ENCODE measurements at places on chromosomes 6 and 20. TPM values are rescaled to one million over a fixed set of nuclear protein-coding genes. Genes with fewer than 3 reads are reported as not detected.

DNA sequence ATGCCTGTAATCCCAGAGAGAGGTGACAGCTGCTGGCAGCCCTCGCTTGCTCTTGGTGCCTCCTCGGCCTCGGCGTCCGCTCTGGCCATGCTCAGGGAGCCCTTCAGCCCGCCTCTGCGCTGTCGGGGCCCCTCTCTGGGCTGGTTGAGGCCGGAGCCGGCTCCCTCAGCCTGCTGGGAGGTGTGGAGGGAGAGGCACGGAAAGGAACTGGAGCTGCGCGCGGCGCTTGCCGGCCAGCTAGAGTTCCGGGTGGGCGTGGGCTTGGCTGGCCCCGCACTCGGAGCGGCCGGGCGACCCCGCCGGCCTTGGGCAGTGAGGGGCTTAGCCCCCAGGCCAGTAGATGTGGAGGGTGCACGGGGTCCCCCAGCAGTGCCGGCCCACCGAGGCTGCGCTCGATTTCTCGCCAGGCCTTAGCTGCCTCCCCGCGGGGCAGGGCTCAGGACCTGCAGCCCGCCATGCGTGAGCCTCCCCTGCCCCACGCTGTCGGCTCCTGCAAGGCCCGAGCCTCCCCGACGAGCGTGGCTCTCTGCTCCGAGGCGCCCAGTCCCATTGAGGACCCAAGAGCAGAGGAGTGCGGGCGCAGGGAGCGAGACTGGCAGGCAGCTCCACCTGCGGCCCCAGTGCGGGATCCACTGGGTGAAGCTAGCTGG lies 34.6 kb downstream of the C6orf52 start:
- H3K27me3 ChIP-seq, result peaks cover 19% of the 10 kb centered on the region
- peaks cover 16% of the 10 kb centered on the region for H3K4me1 ChIP-seq
- no peak overlapping the region for H3K27ac ChIP-seq
- H3K4me3 ChIP-seq, result no peak overlapping the region
- no peak for DNase-seq
- no peaks in the 10 kb centered on the region for H3K36me3 ChIP-seq

- peaks cover 50% of the 10 kb centered on the region for H3K27me3 ChIP-seq
- no peak overlapping the region for H3K27ac ChIP-seq
- no peak overlapping the region for H3K4me3 ChIP-seq
- H3K36me3 ChIP-seq, result no peaks in the 10 kb centered on the region
Observed at GRCh38 chr20:49326026-49326425, 48.2 kb upstream of the ZNFX1 start.

GRCh38 chr20:63128956-63129355 lies 87.0 kb downstream of the YTHDF1 start:
- H3K4me3 ChIP-seq, result no peak overlapping the region
- H3K27me3 ChIP-seq, result peaks cover 2% of the 10 kb centered on the region
- H3K27ac ChIP-seq, result no peak overlapping the region

- no peak for DNase-seq
- no peaks in the 10 kb centered on the region for H3K36me3 ChIP-seq
Observed at GRCh38 chr6:168101590-168102314, 22.7 kb upstream of the FRMD1 start.

- peaks cover 54% of the 10 kb centered on the region for H3K36me3 ChIP-seq
- no peak overlapping the region for H3K4me3 ChIP-seq
- no peak overlapping the region for H3K27ac ChIP-seq
- DNase-seq, result no peak
Observed at GRCh38 chr6:82185948-82186535, 61.5 kb downstream of the IBTK start.

DNA sequence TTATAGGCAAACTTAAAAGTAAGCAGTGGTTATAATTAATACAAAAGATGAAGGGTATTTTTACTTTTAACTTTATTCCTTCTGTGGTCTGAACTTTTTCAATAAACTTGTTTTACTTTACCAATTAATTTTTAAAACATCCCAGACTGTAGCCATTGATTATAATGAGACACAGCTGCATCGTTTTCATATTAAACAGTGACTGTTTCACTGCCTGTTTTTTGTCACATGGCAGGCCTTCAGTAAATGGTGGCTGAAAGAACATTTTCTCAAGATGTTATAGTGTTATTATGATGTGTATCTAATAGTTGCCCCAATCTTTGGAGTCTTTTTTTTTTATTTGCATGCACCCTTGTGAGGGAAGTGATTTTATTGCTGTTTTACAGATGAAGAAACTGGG lies 95.1 kb downstream of the PLCB4 start:
- no peak overlapping the region for H3K27ac ChIP-seq
- no peak overlapping the region for H3K4me3 ChIP-seq
- no peaks in the 10 kb centered on the region for H3K4me1 ChIP-seq

- DNase-seq, result no peak
- no peak overlapping the region for H3K4me3 ChIP-seq
- no peak overlapping the region for H3K27ac ChIP-seq
- no peaks in the 10 kb centered on the region for H3K27me3 ChIP-seq
- H3K4me1 ChIP-seq, result no peaks in the 10 kb centered on the region
- H3K36me3 ChIP-seq, result no peaks in the 10 kb centered on the region
Observed at GRCh38 chr6:121171879-121172278, 162.4 kb downstream of the TBC1D32 start.

DNA sequence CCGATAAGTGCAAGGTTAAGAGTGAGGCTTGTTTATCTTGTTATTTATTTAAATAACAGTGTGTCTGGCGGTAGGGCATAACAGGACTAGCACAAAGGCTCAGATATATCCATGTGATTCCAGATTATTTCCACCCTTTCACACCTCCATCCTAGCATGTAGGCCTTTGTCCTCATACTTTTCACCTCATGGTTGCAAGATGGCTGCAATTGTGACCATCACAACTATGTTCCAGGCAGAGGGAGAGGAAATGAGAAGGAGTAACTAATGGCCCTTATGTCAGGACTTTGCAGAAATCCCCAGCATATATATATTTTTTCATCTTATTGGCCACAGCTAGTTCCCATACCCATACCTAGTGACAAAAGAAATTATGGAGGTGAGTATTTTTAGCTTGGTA lies 23.5 kb upstream of the RALY start:
- no peak overlapping the region for H3K27ac ChIP-seq
- H3K36me3 ChIP-seq, result no peaks in the 10 kb centered on the region
- no peaks in the 10 kb centered on the region for H3K4me1 ChIP-seq
- no peak for DNase-seq
- no peak overlapping the region for H3K4me3 ChIP-seq
- peaks cover 2% of the 10 kb centered on the region for H3K27me3 ChIP-seq

- H3K4me1 ChIP-seq, result peaks cover 37% of the 10 kb centered on the region
- H3K36me3 ChIP-seq, result peaks cover 20% of the 10 kb centered on the region
- DNase-seq, result no peak
Observed at GRCh38 chr20:5143851-5144250, 17.0 kb downstream of the CDS2 start.

DNA sequence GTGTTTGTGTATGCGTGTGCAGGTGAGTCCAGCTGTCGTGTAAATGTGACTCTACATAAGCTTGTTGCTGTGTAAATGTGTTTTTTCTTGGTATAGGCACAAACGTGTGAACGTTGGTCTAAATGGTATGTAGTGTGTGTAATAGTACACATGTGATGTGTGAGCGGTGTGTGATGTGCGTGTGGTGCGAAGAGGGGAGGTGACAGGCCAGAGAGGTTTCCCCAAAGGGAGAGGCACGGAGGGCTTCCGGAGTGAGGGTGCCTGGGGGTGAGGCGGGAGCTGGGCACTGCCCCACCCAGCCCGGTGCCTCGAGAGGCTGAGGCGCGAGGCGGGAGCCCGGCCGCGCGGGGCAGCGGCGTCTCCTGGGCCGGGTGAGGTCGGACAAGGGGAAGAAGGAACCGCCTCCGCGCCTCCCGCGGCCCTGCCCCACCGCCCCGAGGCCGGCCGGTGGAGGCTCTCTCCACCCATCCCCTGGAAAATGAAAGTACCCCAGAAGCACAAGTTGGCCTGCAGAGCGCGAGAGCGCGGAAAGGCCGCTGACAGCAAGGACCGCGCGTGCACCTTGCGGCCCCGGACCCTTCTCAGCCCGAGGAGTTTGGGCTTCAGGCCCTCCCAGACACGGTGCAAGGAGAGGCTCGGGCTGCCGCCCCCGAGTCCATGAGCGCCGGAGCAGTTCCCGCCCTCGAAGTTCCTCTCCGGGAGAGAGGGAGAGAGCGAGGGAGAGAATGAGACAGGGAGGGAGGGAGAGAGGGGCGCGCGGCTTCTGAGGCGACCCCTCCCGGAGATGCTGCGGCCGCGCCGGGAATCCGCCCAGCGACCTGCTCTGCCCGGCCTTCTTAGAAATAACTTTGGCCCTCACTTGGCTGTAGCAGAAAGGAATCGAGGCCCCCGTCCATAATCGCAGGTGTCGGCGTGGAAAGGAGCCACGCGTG lies 43.2 kb upstream of the OSTM1 start:
- peaks cover 9% of the 10 kb centered on the region for H3K36me3 ChIP-seq
- peak overlapping the region; percentile 78 for H3K4me3 ChIP-seq
- peak; percentile 80 for DNase-seq
- H3K4me1 ChIP-seq, result peaks cover 42% of the 10 kb centered on the region

GRCh38 chr20:44692932-44693480 lies 22.2 kb upstream of the CCN5 start:
- no peaks in the 10 kb centered on the region for H3K27me3 ChIP-seq
- no peaks in the 10 kb centered on the region for H3K36me3 ChIP-seq
- DNase-seq, result no peak

GRCh38 chr20:45036044-45036755 lies 64.7 kb downstream of the KCNS1 start:
- H3K36me3 ChIP-seq, result peaks cover 39% of the 10 kb centered on the region
- no peak overlapping the region for H3K4me3 ChIP-seq
- DNase-seq, result no peak
- no peaks in the 10 kb centered on the region for H3K27me3 ChIP-seq

DNA sequence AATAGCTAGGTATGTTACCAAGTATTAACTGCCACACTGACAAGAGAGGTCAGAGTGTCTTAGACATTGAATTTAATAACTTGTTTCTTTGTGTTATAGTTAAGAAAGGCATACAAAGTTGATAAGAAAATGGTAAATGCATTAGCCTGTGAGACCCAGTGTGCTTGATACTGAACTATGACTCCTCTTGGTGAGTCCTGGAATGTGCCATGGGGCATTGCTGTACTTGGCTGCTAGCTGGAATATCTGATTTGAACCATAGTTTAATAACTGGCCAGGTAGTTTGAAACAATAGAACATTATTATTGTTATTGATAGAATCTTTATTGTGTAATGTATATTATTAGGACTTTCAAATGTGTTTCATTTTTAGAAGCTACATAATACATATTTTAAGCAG lies 70.0 kb downstream of the ZFAND3 start:
- no peak for DNase-seq
- H3K27ac ChIP-seq, result no peak overlapping the region
- no peaks in the 10 kb centered on the region for H3K27me3 ChIP-seq
- H3K4me1 ChIP-seq, result peaks cover 5% of the 10 kb centered on the region
- H3K4me3 ChIP-seq, result no peak overlapping the region

- peaks cover 3% of the 10 kb centered on the region for H3K27me3 ChIP-seq
- H3K4me3 ChIP-seq, result peak overlapping the region; percentile 93
- H3K4me1 ChIP-seq, result peaks cover 37% of the 10 kb centered on the region
- peaks cover 5% of the 10 kb centered on the region for H3K36me3 ChIP-seq
- DNase-seq, result peak; percentile 91
Observed at GRCh38 chr6:142946924-142947713, 2.1 kb upstream of the HIVEP2 start.

DNA sequence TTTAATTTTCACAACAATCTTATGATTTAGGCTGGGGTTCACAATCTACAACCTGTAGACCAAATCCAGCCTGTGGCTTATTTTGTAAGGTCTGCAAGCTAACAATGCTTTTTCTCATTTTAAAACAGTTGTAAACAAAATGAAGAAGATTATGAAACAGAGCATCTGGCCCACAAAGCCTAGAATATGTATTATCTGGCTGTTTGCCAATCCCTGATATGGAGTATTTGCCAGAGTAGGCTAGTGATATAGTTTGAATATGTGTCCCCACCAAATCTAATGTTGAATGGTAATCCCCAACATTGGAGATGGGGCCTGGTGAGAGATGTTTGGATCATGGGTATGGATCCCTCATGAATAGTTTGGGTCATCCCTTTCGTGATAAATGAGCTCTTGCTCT lies 201.8 kb downstream of the DHX35 start:
- H3K27ac ChIP-seq, result no peak overlapping the region
- no peaks in the 10 kb centered on the region for H3K4me1 ChIP-seq
- H3K4me3 ChIP-seq, result no peak overlapping the region
- H3K27me3 ChIP-seq, result peaks cover 2% of the 10 kb centered on the region

GRCh38 chr20:13142143-13142542 lies 78.9 kb upstream of the ISM1 start:
- no peak overlapping the region for H3K4me3 ChIP-seq
- no peak overlapping the region for H3K27ac ChIP-seq
- no peak for DNase-seq
- H3K36me3 ChIP-seq, result no peaks in the 10 kb centered on the region
- peaks cover 4% of the 10 kb centered on the region for H3K4me1 ChIP-seq
- H3K27me3 ChIP-seq, result no peaks in the 10 kb centered on the region

- H3K36me3 ChIP-seq, result no peaks in the 10 kb centered on the region
- DNase-seq, result no peak
- H3K27me3 ChIP-seq, result no peaks in the 10 kb centered on the region
- H3K27ac ChIP-seq, result no peak overlapping the region
Observed at GRCh38 chr6:72703093-72703492, 81.2 kb downstream of the KCNQ5 start.

DNA sequence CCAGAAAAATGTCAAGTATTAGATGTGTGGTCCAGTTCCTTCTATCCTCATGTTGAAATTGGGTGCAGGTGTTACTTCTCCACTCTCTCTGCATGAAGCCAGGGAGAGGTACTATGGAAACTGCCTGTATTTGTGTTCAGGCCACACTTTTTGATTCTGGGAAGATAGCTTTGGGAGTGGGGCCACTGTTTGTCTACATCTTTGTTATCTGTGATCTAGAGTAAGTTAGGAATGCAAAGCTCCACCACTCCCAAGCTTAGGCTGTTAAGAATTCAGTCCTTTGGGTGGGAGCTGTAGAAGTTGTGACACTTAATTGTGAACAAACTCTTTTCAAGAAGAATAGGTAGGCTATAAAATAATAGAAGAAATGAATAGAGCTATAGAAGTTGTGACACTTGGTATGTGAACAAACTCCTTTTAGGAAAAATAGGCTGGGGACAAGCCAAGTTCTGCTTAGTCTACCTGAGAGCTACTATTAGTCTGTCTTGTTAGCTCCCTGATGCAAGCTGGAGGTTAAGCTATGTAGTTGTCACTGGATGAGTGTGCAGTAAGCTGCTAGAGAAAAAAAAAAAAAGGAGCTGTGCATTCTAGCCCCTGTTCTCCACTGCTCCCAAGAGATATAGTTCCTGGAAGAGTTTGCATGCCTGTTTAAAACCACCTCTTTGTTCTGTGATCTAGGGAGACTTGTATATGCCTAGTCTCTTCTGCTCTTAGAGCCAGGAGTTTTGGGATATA lies 7.1 kb upstream of the GFRAL start:
- H3K27ac ChIP-seq, result no peak overlapping the region
- H3K36me3 ChIP-seq, result no peaks in the 10 kb centered on the region
- no peaks in the 10 kb centered on the region for H3K27me3 ChIP-seq
- no peaks in the 10 kb centered on the region for H3K4me1 ChIP-seq
- H3K4me3 ChIP-seq, result no peak overlapping the region
- no peak for DNase-seq

GRCh38 chr6:150865406-150866146 lies at the start of gene MTHFD1L:
TSS of gene MTHFD1L (plus strand) at chr6:150865702. CDS start at chr6:150865823, 121 bp downstream.
- peaks cover 10% of the 10 kb centered on the region for H3K27me3 ChIP-seq
- H3K4me1 ChIP-seq, result peaks cover 29% of the 10 kb centered on the region
- H3K4me3 ChIP-seq, result peak within 1 kb of the TSS; percentile 98
- H3K27ac ChIP-seq, result peak within 1 kb of the TSS; percentile 93
- H3K36me3 ChIP-seq, result peaks cover 15% of the 10 kb centered on the region
- DNase-seq, result peak; percentile 94

The METTL24 gene
- total RNA-seq, result not detected

The TMC2 gene
- not detected for total RNA-seq

The SOX4 gene
- total RNA-seq, result 0.95 TPM

The SLC35D3 gene
- total RNA-seq, result not detected

The SCRT2 gene
- total RNA-seq, result not detected

The RSPO3 gene
- not detected for total RNA-seq

The SCUBE3 gene
- 0.02 TPM for total RNA-seq

The NHLRC1 gene
- 0.09 TPM for total RNA-seq

The GPR31 gene
- total RNA-seq, result not detected

The ENPP5 gene
- not detected for total RNA-seq

The KCNQ5 gene
- total RNA-seq, result 13.7 TPM

The DEFB124 gene
- total RNA-seq, result not detected

All from activated CD4-positive, alpha-beta T cell treated with anti-CD3 and anti-CD28 coated beads, Interleukin-2, amount 10 ng/mL, durations not matched to agents 24 days and 14 days (primary cell).